ENCODE measurements at places on chromosomes 5 and 9. TPM values are rescaled to one million over a fixed set of nuclear protein-coding genes. Genes with fewer than 3 reads are reported as not detected.

- no peak for DNase-seq
Measured at GRCh38 chr5:138033907-138034306, 1.0 kb upstream of the FAM13B start.

- DNase-seq = no peak
Measured at GRCh38 chr5:177329883-177330282, 18.2 kb upstream of the MXD3 start.

DNA sequence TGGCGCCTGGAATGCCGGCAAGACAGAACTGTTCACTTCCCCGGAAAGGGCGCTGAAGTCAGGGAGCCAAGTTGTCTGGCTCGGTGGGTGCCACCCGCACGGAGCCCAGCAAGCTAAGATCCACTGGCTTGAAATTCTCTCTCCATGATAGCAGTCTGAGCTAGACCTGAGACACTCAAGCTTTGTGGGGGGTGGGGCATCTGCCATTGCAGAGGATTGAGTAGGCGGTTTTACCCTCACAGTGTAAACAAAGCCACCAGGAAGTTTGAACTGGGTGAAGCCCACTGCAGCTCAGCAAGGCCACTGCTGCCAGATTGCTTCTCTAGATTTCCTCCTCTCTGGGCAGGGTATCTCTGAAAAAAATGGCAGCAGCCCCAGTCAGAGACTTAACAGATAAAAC is 277.4 kb downstream of the SLCO4C1 start:
- DNase-seq = no peak

DNA sequence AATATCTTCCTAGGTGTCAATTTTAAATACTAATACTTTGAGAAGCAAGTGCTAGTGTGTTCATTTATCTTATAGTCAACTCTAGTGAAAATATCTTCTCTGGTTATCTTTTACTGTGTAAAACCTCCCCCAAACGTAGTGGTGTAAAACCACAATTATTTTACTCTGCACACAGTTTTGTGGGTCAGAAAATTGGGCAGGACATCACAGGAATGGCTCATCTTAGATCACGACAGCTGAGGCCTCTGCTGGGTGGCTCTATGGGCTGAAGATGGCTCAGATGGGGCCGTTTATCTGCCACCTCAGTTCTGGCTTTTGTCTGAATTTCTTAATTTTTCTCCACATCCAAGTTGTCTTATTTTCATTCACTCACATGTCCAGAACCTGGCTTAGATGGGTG is 457.2 kb upstream of the ACTBL2 start:
- DNase-seq = no peak

DNA sequence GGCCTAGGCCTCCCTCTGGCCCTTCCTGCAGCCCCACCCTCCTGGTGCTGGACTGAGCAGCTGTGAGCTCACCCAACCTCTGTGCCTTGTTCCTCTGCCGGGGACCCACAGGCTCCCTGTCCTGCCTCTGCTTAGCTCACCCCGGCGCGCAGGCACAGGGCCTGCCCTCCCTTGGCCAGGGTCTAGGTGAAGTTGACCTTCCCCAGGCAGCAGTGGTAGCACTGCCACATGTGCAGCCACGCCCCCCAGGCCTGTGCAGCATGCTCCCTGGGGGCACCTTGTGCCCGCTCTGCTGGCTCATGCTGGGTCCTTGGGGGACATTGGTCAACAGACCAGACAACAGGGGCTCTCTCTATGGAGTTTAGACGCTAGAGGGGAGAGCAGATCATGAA is 18.1 kb downstream of the TRIP13 start:
- no peak for DNase-seq

DNA sequence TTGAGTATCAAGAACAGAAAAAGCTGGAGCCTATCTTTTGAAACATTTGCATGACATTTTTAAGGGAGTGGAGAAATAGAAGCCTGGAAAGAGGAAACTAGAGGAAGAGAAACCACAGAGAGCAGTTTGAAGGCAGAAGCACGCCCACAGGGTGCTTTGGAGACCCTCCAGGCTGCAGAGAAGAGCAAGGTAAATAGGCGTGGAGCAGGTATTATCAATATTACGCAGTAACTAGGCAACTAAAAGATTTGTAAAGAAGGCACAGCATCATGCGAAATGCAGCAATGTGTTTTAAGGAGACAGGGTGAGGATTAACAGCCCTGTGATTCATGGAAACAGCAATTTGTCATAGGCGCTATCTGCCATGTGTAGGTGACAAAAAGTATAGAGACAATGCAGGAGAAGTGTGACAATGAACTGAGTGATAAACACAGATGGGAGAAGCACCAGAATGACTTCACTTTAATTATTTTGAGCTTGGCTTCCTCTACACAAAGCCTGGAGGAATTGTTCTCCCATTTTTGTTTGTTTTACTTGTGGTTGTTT is 281.2 kb downstream of the BRINP1 start:
- DNase-seq = no peak

ZNF354C gene
- total RNA-seq = 5.7 TPM

GRCh38 chr5:61301341-61302199 is 30.5 kb upstream of the ZSWIM6 start:
- peak; percentile 86 for DNase-seq

CATSPER3 gene
- total RNA-seq = 0.99 TPM

GRCh38 chr9:77166193-77166592 is 11.1 kb upstream of the VPS13A start:
- DNase-seq = no peak

DNA sequence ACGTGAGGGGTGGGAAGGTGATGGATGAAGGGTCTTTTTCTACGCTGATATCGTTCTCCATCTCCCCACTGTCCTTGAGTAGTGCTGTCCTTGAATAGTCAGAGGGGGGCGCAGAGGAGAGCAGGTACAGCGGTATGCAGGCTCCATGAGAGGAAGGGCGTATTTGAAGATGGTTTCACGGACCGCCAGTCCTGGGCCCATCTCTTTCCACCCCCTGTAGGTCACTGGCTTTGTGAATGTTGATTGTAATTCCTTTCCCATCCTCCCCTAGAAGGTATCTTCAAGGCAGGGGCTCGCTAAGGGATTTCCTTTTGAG is 40.8 kb upstream of the DAB2IP start:
- no peak for DNase-seq

DNAH5 gene
- 13.3 TPM for total RNA-seq

SPINK14 gene
- total RNA-seq = not detected

- DNase-seq = no peak
Measured at GRCh38 chr5:58085800-58086199, 374.1 kb downstream of the PLK2 start.

GRCh38 chr9:124423591-124423990 is 8.3 kb upstream of the PSMB7 start:
- DNase-seq = no peak

GRCh38 chr5:178180141-178180863 is 6.9 kb downstream of the GMCL2 start:
- DNase-seq = no peak

DNA sequence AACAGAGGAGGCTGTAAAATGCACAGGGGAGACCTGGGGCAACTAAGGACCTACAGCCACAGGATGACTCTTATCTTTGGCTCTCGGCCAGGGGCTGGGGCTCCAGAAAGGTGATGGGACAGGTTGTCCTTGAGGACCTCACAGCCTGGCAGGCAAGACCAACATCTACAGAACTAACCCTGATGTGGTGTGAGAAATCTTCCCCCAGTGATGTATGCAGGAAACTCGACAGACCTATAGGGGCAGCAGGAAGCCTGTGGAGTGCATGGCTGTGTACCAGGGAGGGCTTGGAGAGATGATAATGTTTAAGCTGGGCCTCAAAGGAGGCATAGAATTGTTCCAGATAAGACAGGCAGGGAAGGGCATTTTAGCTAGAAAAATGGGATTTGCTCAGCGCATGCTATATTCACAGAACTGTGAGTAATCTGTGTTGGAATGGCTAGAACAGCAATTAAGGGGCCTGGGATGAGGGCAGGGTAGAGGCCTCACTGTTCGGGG is 68.5 kb upstream of the SLC25A51 start:
- no peak for DNase-seq

DNA sequence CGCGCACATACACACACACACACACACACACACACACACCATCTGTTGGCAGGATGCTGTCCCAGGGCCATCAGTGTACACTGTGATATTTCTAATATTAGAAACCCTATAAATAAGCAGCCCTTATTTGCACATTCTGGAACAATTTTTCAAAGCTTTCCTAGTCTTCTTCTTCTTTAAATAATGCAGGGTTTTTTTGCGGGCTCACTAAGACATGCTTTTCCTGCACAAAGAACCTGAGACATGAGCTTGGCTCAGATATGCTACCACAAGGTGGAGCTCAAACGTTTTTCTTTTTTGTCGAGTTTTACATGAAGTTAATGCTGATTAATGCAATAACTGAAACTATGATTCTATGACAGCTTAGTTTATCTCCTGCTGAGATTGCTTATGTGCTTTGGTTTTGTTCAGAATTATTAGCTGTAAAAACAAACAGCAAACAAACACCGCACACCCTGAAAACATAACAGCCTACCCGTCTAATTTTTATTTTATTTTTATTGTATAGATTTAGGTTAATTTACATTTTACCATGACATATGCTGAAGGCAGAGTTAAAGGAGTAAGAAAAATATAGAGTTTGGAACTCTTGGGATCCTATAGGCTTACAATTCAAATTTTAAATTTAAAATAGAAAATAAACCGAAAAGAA is 95.8 kb downstream of the ALDH1A1 start:
- no peak for DNase-seq

- no peak for DNase-seq
Measured at GRCh38 chr5:60852940-60853339, 8.9 kb upstream of the ELOVL7 start.

DNA sequence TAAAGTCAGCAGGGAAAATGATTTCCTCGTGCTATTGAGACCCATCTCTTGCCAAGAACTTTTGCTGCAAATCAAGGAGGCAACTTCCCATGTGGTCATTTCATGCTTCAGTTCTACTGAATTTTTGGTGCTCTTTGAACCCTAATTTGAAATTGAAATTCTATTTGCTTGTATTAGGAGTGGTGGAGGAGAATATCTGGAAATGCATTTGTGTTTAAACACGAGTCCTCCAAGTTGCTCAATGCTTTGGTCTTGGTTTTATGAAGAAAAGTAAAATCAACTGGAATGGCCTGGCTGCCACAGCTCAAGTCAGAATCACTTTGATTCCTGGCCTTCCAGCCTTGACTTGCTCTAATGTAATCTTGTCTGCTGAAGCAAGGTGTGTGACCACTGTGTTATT is 613.2 kb downstream of the TLE1 start:
- DNase-seq = no peak

DNA sequence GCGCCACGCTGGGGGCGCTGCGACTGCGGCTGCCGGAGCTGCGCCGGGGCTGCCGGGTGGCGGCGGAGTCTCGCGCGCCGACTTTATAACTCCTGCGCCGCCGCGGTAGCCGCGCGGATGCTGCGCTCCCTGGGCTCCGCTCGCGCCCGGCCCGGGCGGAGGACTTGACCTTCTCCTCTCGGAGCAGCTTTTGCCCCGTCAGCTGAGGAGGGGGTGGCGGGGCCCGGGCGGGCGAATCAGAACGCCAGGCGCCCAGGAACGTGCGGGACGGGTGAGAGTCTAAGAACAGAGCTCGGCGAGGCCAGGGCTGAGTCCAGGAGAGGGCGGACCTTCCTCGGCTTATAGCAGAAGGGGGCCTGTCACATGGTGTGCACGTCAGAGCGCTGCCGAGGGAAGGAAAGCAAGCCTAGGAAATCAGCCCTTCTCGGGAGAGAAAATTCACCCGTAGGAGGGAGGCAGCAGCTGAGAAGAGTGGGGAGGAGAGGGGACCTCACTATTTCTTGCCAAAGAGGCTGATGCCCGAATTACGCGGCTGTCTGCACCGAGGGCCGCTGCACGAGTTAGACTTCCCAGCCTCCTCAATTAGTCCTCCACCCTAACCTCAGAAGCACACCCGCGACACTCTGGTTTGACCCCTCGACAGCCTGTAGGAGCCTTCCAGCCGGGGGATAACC is at the start of gene FOXD1:
TSS of gene FOXD1 (minus strand) at position 315 of the 674 bp plus-strand sequence. CDS start 415 bp downstream, outside the sequence.
- no peak for DNase-seq

- no peak for DNase-seq
Measured at GRCh38 chr5:104778-105296, 12.9 kb downstream of the PLEKHG4B start.

DNA sequence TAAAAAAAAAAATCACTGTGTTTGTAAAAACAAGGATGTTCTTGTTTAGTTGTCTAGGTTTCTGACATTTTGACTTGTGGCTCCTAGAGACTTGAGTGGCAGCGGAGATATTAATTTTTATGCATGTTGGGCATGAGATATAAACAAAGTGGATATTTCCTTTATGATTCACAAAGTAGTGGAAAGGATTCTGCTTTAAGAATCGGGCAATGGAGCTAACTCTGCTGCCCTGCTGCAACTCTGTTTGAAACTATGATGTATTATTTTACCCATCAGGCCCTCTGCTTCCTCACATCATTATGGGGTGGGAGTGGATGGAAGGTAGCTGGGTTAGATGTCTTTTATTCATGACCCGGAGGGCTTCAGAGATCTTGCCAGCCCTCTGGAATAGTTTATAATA is 94.1 kb upstream of the CD180 start:
- DNase-seq = no peak

GRCh38 chr5:154971501-154971900 is 30.6 kb downstream of the MRPL22 start:
- no peak for DNase-seq

GRCh38 chr9:121463026-121463807 is 36.4 kb downstream of the GGTA1 start:
- DNase-seq = no peak

DNA sequence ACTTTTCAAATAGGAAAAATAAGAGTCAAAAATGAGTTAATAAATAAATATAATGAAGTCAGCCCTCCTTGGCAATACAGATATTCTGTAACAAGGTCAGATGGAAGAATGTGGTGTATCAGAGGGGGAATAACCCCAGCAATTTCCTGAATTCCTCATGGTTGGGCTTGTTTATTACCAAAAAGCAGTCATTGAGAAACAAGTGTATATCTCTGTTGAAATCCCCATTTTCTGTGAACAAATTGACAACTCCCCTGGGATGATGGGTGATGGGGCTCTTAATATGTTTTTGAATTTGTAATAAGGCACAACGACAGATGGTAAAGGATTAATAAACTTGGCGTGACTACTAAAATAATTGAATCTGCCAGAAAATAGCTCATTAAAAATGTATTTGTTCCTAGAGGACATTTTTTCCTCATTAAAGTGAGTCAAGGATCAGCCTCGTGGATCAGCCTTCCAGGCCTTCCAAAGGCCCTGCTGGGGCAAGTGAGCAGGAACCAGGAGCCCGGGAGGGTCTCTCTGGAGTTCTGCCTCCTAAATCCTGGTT is 34.2 kb downstream of the THBS4 start:
- no peak for DNase-seq

SAXO1 gene
- total RNA-seq = 0.57 TPM

FAM151B gene
- 2.9 TPM for total RNA-seq

Measured in ureter (tissue), 1 donor.